Inflammatory macrophage treated with lipopolysaccharide for 4 hours (primary cell): ENCODE measurements at places on chromosomes 4 and X.

DNA sequence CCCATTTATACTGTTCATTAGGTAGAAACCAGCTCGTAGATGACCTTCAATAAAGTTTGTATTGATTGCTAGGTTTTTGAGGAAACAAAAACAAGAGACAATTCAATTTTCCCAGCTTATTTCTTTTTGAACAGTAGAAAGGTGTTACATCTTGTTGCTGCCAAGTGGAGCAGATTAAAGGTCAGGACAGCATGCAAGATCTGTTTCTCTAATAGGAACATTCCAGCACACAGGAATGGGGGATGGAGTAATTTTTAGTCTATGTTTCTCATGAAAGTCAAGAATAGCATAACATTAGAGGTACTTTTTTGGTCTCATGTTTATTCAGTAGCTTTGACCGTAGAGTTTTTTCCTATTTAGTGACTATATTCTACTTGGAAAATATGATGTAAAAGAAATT, 132.4 kb downstream of the IL1RAPL1 start:
- DNase-seq: no peak

DNA sequence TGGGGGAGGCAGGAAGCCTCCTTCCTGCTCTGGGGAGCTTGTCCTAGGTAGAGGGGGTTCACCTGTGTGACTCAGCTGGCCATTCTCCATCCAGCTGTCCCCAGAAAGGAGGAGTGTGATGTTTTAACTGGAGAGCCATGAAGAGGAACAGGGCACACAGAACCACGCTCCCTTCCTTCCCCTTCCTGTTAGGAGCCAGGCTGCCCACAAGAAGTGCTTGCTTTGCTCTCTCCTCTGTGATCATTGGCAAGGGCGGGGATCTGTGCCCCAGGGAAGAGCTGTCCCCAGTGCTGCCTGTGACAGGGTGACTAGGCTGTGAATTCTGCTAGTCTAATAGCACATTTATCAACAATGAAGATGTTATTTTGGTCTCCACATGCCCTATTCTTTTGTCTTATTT, 169.6 kb upstream of the GATB start:
- DNase-seq: no peak

DNA sequence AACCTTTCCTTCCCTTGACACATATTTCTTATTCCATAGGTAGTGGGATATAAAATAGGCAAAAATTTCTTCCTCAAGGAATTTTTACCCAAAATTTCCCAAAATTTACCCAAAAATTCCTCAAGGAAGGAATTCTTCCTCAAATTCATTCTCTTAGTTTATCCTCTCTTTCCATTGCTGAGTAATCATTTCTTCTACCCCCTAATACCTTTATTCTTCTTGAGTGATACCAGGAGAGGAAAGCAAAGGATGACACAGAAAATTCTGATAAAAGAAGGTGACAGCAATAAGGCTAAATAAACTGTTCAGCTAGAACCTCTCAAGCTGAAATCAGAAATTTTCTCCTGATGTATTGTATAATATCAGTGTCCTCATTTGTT, 191.4 kb upstream of the MAB21L2 start:
- DNase-seq: no peak

GRCh38 chr4:122540838-122541237, 80.0 kb downstream of the IL21 start:
- DNase-seq: no peak

DNA sequence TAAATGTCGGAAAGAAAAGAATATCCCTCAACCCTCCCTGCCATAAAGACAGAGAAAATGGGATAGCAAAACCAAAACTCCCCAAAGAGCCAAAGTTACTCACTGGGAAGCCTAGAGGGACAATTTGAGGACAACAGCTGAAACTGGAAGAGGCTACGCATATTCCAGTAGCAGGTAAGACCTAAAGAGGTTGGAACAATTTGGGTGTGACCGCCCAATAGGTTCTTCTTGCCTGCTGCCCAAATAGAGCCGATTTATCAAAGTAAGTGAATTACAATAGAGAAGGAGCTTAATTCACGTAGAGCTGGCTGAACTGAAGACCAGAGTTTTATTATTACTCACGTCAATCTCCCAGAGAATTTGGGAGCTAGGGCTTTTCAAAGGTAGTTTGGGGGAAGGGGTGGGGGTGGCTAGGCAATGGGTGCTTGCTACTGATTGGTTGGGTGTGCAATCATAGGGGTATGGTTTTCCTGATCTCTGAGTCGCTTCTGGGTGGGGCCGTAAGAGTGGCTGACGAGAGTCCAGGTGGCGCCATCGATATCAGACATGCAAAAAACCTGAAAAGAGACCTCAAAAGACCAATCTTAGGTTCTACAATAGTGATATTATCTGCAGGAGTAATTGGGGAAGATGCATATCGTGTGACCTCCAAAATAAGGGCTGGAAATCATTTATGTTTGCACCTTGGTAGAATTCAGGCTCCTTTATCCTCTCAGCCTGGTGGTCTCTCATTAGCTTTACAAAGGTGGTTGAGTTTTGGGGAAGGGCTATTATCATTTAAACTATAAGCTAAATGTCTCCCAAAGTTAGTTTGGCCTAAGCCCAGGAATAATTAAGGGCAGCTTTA, 39.0 kb upstream of the SLC7A3 start:
- no peak for DNase-seq

- no peak for DNase-seq
These were observed 21.9 kb upstream of the RP2 start for GRCh38 chrX:46814966-46815365.

DNA sequence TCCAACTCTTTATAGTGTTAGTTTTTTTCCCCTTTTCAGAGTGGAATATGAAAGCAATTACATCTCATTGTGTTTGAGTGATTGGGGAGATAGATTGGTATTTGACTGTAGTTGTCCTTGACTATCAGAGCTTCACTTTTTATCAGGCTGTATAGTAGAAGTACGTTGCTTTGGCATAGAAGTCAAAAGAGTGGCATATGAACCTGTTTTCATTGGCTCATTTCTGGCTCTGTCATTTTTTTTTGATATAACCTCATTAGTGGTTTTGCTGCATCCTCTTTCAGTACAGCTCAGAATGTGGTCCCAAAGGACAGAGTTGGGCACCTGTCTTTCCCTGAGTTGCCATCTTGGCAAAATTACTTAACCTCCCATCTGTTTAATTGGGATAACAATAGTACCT, 1.4 kb downstream of the TMA16 start:
- DNase-seq: no peak
